ENCODE measurements at places on chromosomes 16 and 17.

GRCh38 chr16:12529582-12529981 is 274.1 kb downstream of the CPPED1 start:
- no peak for DNase-seq

DNA sequence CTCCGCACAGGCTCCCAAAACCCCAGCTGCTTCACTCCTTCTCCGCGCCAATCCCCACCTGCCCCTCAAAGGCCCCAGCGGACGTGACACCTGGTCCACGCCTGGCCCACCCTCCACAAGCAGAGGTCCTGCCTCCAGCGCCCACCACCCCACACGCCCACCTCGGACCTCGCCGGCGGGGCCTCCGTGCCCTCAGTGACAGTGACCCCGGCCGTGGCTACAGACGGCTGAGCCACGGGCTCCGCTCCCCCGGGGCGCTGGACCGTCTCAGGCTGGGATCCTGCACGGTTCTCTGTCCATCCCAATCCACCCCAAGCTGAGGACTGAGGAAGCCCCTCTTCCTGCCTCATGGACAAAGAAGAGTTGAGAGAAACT is 25.1 kb downstream of the PIEZO1 start:
- no peak for DNase-seq

GRCh38 chr17:50590946-50591737 is 30.6 kb downstream of the CACNA1G start:
- no peak for DNase-seq

- DNase-seq = no peak
Observed at GRCh38 chr16:67965668-67966548, 2.5 kb downstream of the SLC12A4 start.
